Naive thymus-derived CD4-positive, alpha-beta T cell (primary cell): ENCODE measurements at places on chromosomes 12 and 14. TPM values are rescaled to one million over a fixed set of nuclear protein-coding genes. Genes with fewer than 3 reads are reported as not detected.

DNA sequence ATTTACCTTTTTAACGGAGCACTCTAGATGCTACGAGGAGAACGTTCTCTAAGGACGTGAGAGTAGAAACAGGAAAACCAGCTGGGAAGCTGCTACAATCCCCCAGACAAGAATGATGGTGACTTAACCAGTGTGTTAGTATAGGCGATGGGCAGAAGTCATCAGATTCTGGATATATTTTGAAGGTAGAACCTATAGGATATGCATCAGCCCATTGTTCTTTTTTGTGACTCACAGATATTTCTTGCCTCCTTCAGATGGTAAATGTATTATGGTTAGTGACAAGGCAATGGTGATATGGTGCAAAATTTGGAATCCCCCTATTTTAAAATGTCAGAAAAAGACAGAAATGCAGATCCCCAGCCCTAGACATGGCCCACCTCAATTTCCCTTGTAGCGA is 258.2 kb downstream of the PHLDA1 start:
- no peak overlapping the region for H3K27ac ChIP-seq
- no peaks in the 10 kb centered on the region for H3K36me3 ChIP-seq

GUCY2C gene
- total RNA-seq, result not detected in 2 replicates

GRCh38 chr12:114666746-114667668 is 17.0 kb downstream of the TBX3 start:
- DNase-seq, result no peak
- no peaks in the 10 kb centered on the region for H3K36me3 ChIP-seq
- no peak overlapping the region for H3K4me3 ChIP-seq
- H3K4me1 ChIP-seq, result no peaks in the 10 kb centered on the region

SIX6 gene
- not detected for total RNA-seq

GRCh38 chr12:107320929-107321631 is 227.7 kb upstream of the CRY1 start:
- peak overlapping the region; percentile 89 for H3K27ac ChIP-seq
- H3K4me1 ChIP-seq, result peaks cover 23% of the 10 kb centered on the region
- H3K36me3 ChIP-seq, result no peaks in the 10 kb centered on the region

OR10AD1 gene
- not detected for total RNA-seq

DNA sequence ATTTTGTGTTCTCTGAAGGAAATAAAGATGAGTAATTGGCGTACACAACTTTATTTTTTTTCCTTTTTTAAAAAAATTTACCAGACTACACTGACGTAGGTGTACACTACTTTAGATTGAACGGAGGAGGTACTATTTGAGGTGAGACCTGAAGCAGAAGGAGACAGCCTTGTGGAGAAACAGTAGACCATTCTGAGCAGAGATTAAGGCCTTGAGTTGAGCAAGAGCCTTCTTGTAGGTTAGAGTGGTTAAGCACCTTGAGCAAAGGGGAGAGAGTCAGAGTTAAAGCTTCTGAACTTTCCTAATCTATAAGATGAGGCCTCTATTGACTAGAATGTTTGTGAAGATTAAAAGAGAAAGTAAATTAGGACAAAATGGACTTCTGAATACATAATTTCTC is 2.5 kb downstream of the LEMD3 start:
- H3K4me1 ChIP-seq, result peaks cover 45% of the 10 kb centered on the region
- H3K27ac ChIP-seq, result no peak overlapping the region
- peak overlapping the region; percentile 84 for H3K4me3 ChIP-seq
- H3K36me3 ChIP-seq, result peaks cover 12% of the 10 kb centered on the region
- DNase-seq, result no peak

GRCh38 chr12:125129179-125129571 is 63.9 kb downstream of the AACS start:
- H3K4me3 ChIP-seq, result no peak overlapping the region
- no peaks in the 10 kb centered on the region for H3K36me3 ChIP-seq
- no peak overlapping the region for H3K27ac ChIP-seq
- DNase-seq, result no peak
- H3K27me3 ChIP-seq, result no peaks in the 10 kb centered on the region
- no peaks in the 10 kb centered on the region for H3K4me1 ChIP-seq

GRCh38 chr14:98927986-98928385 is 344.0 kb downstream of the BCL11B start:
- DNase-seq, result no peak
- H3K36me3 ChIP-seq, result no peaks in the 10 kb centered on the region
- H3K4me3 ChIP-seq, result no peak overlapping the region
- peaks cover 25% of the 10 kb centered on the region for H3K4me1 ChIP-seq
- H3K27ac ChIP-seq, result no peak overlapping the region
- no peaks in the 10 kb centered on the region for H3K27me3 ChIP-seq

DNA sequence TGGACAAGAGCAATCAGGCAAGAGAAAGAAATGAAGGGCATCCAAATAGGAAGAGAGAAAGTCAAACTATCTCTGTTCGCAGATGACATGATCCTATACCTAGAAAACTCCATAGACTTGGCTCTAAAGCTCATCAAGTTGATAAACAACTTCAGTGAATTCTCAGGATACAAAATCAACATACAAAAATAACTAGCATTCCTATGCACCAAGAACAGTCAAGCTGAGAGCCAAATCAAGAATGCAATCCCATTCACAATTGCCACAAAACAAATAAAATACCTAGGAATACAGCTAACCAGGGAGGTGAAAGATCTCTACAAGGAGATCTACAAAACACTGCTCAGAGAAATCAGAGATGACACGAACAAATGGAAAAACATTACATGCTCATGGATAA is 417.5 kb upstream of the ATP2B1 start:
- no peak overlapping the region for H3K27ac ChIP-seq
- DNase-seq, result no peak
- no peaks in the 10 kb centered on the region for H3K4me1 ChIP-seq
- no peaks in the 10 kb centered on the region for H3K27me3 ChIP-seq
- H3K4me3 ChIP-seq, result no peak overlapping the region
- no peaks in the 10 kb centered on the region for H3K36me3 ChIP-seq

DNA sequence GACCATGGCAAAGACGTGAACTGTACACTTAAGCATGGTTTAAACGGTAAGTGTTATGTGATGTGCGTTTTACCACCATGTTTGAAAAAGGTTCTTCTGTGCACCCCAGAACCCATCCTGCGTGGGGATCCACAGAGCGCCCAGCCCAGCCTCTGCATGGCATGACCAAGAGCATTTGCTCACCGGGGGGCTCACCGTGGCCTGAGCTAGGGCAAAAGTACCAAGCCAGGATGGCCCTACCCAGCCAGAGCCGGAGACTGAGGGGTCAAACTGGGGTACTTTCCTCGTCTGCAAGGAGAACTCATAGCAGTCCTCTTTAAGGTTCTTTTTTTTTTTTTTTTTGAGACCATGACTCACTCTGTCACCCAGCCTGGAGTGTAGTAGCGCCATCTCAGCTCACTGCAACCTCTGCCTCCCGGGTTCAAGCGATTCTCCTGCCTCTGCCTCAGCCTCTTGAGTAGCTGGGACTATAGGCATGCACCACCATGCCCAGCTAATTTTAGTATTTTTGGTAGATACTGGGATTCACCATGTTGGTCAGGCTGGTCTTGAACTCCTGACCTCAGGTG is 16.4 kb upstream of the ANKRD9 start:
- H3K36me3 ChIP-seq, result no peaks in the 10 kb centered on the region
- no peak overlapping the region for H3K4me3 ChIP-seq
- no peak overlapping the region for H3K27ac ChIP-seq
- peaks cover 16% of the 10 kb centered on the region for H3K4me1 ChIP-seq
- H3K27me3 ChIP-seq, result no peaks in the 10 kb centered on the region
- no peak for DNase-seq

- no peaks in the 10 kb centered on the region for H3K36me3 ChIP-seq
- no peak for DNase-seq
- H3K27ac ChIP-seq, result no peak overlapping the region
- no peaks in the 10 kb centered on the region for H3K4me1 ChIP-seq
- H3K4me3 ChIP-seq, result no peak overlapping the region
- no peaks in the 10 kb centered on the region for H3K27me3 ChIP-seq
Observed at GRCh38 chr12:8866429-8866828, 44.0 kb downstream of the A2ML1 start.

RHOJ gene
- total RNA-seq, result not detected in 2 replicates

GRCh38 chr14:76012354-76012753 is 26.8 kb downstream of the IFT43 start:
- H3K36me3 ChIP-seq, result peaks cover 3% of the 10 kb centered on the region
- no peaks in the 10 kb centered on the region for H3K4me1 ChIP-seq
- no peaks in the 10 kb centered on the region for H3K27me3 ChIP-seq
- no peak for DNase-seq
- no peak overlapping the region for H3K27ac ChIP-seq

DNA sequence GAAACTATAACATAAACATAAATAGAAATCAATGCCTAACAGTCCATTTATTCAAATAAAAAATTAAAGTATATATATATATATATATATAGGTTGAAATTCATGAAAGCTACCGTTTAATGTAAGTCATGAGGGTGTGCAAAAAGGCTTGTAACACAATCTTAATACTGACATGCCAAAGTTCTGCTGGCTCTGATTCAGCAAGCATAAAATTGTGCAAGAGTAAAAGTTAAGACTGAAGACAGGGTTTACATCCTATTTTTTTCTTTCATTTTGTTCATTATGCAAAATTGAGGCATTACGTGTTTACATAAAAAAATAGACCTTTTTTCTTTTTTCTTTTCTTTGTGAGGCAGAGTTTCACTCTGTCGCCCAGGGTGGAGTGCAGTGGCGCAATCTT is 984.2 kb downstream of the FSCB start:
- H3K27me3 ChIP-seq, result no peaks in the 10 kb centered on the region
- DNase-seq, result no peak
- H3K27ac ChIP-seq, result no peak overlapping the region
- no peaks in the 10 kb centered on the region for H3K4me1 ChIP-seq
- H3K4me3 ChIP-seq, result no peak overlapping the region

DNA sequence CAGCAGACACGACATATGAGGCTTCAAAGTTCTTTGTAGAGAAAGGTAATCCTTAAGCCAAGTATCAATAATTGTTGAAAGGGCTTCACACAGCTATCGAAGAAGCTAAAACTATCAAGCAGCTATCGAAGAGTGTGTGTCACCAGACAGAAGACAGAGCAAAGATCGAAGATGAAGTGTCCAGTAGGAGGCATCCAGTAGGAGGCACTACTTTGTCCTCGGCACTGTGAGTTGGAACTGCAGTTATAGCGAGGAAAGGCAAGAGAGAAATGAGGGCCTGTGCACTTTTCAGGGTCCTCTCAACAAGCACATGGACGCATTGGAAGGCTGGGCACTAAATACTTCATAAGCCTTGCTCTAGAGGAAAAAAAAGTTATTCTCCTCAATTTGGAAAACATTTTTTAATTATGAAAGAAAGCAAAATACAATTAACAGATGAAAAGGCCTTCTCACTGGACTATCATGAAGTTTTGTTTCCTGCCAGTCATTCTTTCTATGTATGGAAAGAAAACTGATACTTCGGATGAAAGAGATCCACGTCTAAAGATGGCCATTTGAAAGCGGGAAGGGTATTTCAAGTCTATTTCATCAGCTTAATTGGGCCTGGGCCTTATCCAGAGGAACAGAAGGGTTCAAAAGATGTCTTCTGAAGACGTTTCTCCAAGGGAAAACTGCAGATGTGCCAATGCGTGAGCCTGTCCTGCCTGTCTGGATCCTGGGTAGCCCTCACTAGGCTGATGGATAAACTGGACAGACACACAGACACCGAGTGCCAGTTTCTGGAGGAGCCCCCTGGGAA is 174.5 kb downstream of the CALM1 start:
- no peaks in the 10 kb centered on the region for H3K27me3 ChIP-seq
- DNase-seq, result no peak
- no peaks in the 10 kb centered on the region for H3K36me3 ChIP-seq
- no peak overlapping the region for H3K27ac ChIP-seq

DNA sequence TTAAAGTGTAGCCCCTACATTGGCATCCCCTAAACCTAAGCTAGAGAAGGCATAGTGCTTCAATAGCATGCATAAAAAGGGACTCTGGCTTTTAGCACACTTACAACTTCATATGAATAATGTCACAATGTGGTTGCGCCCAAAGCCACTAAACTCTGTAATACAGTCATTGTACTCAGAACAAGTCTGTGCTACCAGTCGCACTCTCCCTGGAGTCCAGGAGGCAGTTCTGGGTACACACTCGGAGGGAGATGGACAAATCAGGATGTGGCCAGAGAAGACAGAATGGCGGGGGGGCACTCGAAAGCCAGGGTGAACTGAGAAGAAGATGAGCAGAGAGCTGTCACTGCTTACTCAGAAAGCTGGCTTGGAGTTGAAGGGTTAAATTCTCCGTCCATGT is 10.6 kb downstream of the SAMD4A start:
- H3K36me3 ChIP-seq, result no peaks in the 10 kb centered on the region
- no peak for DNase-seq
- no peak overlapping the region for H3K27ac ChIP-seq

PZP gene
- total RNA-seq, result not detected

DNA sequence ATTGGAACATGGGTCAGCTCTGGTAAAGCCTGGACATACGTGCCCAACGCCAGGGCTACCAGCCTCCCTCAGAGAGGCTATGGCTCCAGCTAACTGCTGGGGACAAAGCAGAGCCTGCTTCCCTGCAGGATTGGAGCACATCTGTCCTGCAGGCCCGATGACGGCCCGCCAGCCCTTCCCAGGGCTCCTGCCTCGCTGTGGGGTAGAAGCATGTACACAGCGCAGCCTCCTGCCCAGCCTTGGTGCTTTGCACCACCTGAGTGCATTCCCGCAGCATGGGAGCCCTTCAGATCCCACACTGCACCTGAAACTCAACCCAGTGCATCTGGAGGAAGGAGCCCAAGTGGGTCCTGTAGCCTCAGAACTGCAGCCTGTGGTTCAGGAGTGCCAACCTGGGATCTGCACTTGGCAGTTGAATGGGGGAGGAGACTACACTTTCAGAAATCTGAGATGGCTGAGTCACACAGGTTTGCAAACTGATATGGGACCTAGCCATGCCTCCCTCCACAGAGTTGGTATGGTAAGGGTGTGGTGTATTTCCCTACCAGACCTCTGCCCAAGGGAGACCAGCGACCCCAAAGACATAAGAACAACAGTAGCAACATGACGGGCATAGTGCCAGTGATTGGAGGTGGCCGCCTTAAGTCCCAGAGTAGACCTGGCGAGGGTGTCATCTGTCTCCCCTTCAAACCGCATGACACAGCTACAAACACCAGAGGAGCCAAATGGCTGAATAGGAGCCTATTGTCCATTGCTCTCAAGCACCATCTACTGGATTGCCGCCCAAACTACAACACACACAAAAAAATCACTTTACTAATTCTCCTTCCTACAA is 273.9 kb upstream of the MIS18BP1 start:
- H3K36me3 ChIP-seq, result no peaks in the 10 kb centered on the region
- DNase-seq, result no peak
- no peak overlapping the region for H3K27ac ChIP-seq
- no peak overlapping the region for H3K4me3 ChIP-seq
- no peaks in the 10 kb centered on the region for H3K27me3 ChIP-seq

- no peak overlapping the region for H3K27ac ChIP-seq
- no peaks in the 10 kb centered on the region for H3K4me1 ChIP-seq
- no peaks in the 10 kb centered on the region for H3K36me3 ChIP-seq
- no peak for DNase-seq
- H3K4me3 ChIP-seq, result no peak overlapping the region
Observed at GRCh38 chr12:106345746-106346145, 11.8 kb upstream of the POLR3B start.

GRCh38 chr12:40833818-40834217 is 141.6 kb downstream of the CNTN1 start:
- H3K27ac ChIP-seq, result no peak overlapping the region

GRCh38 chr14:55838529-55839052 is 258.6 kb downstream of the KTN1 start:
- no peaks in the 10 kb centered on the region for H3K27me3 ChIP-seq
- no peak overlapping the region for H3K4me3 ChIP-seq
- H3K27ac ChIP-seq, result no peak overlapping the region
- H3K4me1 ChIP-seq, result no peaks in the 10 kb centered on the region
- no peaks in the 10 kb centered on the region for H3K36me3 ChIP-seq

LHX5 gene
- not detected for total RNA-seq

GRCh38 chr12:125650587-125650986 is 585.4 kb downstream of the AACS start:
- no peak overlapping the region for H3K27ac ChIP-seq
- no peak for DNase-seq
- H3K27me3 ChIP-seq, result no peaks in the 10 kb centered on the region
- H3K36me3 ChIP-seq, result no peaks in the 10 kb centered on the region
